ENCODE measurements at places on chromosomes 7 and 10. TPM values are rescaled to one million over a fixed set of nuclear protein-coding genes. Genes with fewer than 3 reads are reported as not detected.
A peak's percentile ranks its signal among the peaks of the same experiment; 100 is the strongest.

DNA sequence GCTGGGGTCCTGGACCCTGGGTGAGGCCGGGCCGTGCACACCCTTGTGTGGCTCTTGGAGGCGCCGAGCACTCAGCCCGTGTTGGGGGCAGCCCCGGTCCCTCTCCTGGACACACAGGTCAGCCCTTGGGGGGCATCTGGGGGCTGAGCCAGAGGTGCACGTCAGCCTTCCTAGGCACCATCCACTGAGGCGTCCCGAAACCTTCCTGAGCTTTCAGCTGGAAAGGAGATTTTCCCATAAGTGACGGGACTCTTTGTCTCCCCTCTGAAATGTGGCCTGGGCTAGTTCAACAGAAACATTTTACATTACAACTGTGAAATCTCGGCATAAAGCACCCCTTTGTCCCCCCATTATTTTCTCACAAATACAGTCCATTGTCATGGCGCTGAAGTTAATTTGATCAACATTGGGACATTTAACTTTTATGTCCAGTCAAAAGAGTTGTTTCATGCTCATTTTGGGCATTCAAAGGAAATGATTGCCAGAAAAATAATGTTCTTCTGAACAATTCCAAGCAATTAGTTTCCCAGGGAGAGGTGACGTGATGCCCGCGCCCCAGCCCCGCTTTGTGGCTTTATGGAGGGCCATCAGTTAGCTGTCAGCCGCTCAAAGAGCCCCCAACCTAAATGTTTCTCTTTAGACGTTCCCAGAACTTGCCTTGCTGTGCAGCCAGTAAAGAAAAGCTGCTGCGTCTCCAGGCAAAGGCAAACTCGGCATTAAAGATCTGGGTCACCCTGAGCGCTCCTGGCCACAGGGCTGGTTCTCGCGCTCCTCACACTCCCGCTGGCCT, 70.8 kb downstream of the NKX6-2 start:
- H3K27ac ChIP-seq, result no peak overlapping the region
- H3K4me1 ChIP-seq, result no peaks in the 10 kb centered on the region
- DNase-seq, result no peak
- H3K4me3 ChIP-seq, result no peak overlapping the region
- no peaks in the 10 kb centered on the region for H3K27me3 ChIP-seq

GRCh38 chr10:15445006-15445390, 73.9 kb upstream of the FAM171A1 start:
- H3K27me3 ChIP-seq, result no peaks in the 10 kb centered on the region
- no peak overlapping the region for H3K27ac ChIP-seq
- no peak for DNase-seq
- H3K4me3 ChIP-seq, result no peak overlapping the region

DNA sequence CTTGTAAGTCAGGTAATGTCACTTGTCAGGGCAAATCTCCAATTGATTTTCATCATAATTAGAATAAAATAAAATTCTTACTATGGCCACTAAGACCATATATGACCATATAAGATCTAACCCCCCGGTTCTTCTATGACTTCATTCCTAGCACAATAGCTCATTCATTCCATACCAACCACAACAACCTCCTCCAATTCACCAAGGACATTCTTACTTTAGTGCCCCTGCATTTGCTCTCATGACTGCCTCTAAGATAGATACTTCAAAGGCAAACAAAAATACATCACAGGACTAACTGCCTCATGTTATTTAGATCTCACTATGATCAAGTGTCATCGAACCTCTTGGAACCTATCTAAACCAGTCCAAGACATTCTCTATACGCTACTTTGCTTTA, 90.8 kb downstream of the SNX13 start:
- no peaks in the 10 kb centered on the region for H3K4me1 ChIP-seq
- no peak overlapping the region for H3K4me3 ChIP-seq
- no peaks in the 10 kb centered on the region for H3K27me3 ChIP-seq
- H3K36me3 ChIP-seq, result peaks cover 11% of the 10 kb centered on the region

DNA sequence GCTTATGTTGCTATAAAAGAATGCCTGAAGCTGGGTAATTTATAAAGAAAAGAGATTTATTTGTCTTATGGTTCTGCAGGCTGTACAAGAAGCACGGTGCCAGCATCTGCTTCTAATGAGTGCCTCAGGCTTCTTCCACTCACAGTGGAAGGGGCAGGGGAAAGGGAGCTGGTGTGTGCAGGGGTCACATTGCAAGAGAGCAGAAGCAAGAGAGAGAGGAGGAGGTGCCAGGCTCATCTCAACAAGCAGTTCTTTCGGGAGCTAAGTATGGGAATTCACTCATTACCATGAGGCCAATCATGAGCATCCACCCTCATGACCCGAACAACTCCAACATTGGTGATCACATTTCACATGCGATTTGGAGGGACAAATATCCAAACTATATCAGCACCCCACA, 17.2 kb upstream of the SLK start:
- no peak overlapping the region for H3K4me3 ChIP-seq
- DNase-seq, result no peak
- no peaks in the 10 kb centered on the region for H3K36me3 ChIP-seq
- no peaks in the 10 kb centered on the region for H3K27me3 ChIP-seq
- no peaks in the 10 kb centered on the region for H3K4me1 ChIP-seq

- peak within 1 kb of the TSS; percentile 90 for H3K27ac ChIP-seq
- H3K4me1 ChIP-seq, result no peaks in the 10 kb centered on the region
- peak within 1 kb of the TSS; percentile 98 for H3K4me3 ChIP-seq
- DNase-seq, result peak; percentile 73
- H3K27me3 ChIP-seq, result no peaks in the 10 kb centered on the region
Observed at GRCh38 chr10:135132-135600, at the start of gene ZMYND11. TSS of gene ZMYND11 (plus strand) at chr10:135455. CDS start at chr10:180013, 44,558 bp downstream.

DNA sequence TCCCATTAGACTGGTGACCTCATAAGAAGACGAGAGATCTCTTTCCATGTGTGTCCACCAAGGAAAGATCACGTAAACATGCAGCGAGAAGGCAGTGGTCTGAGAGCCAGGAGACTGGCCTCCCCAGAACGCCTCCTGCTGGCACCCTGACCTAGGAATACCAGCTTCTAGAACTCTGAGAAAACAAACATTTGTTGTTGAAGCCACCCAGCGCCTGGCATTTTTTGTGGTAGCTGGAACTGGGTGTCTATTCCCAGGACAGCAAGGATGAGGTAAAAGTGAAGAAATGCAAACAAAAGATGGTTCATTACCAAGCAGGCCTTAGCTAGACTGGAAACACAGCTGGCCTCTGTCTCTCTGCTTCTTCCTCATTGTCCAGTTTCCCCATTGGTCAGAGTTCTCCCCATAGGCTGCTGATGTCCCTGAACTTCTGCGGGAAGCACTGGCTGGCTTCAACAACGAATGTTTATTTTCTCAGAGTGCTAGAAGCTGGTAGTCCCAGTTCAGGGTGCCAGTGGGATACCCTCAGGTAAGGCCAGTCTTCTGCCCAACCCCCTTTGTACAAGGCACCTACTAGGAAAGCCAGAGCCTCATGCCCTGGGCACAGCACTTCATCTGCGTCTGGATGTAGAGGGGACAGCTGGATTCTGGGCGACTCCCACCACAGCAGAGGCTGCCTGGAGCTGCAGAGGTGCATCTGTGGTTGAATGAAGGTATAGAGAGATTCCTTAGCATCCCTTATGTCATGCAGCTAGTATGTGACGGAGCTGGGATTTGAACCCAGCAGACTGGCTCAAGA, 304.9 kb downstream of the TCERG1L start:
- H3K4me1 ChIP-seq, result no peaks in the 10 kb centered on the region
- no peaks in the 10 kb centered on the region for H3K27me3 ChIP-seq
- no peak overlapping the region for H3K27ac ChIP-seq
- no peak for DNase-seq
- no peak overlapping the region for H3K4me3 ChIP-seq

- H3K4me3 ChIP-seq, result no peak overlapping the region
- H3K4me1 ChIP-seq, result no peaks in the 10 kb centered on the region
- DNase-seq, result no peak
- H3K36me3 ChIP-seq, result no peaks in the 10 kb centered on the region
Observed at GRCh38 chr7:131203291-131203976, 124.2 kb upstream of the MKLN1 start.

EN2 gene
- not detected for total RNA-seq

THSD7A gene
- 1.3 TPM for total RNA-seq

SPDYE1 gene
- total RNA-seq, result not detected

SLK gene
- total RNA-seq, result 20.3 TPM

DRGX gene
- not detected for total RNA-seq

AGBL3 gene
- 1.7 TPM for total RNA-seq

DNA sequence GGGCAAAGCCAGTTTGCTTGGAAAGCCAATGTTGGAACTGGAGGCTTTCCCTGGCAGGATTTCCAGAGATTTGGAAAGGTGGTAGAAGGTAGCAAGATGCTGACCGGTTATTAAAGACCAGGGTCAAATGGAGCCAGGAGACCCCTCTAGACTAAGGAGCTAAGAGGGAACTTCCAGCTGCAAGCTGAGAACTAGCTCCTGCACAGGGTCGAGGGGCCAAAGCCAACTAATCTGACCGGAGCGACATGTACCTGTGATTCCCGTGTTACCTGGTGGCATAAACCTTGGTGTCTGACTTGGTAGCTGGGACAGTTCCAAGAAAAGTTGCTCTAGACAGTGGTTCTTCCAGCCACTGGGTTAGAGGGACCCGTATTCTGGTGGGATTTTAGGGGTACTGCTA, 41.8 kb downstream of the SPDYE5 start:
- H3K27me3 ChIP-seq, result no peaks in the 10 kb centered on the region
- H3K4me3 ChIP-seq, result no peak overlapping the region
- DNase-seq, result no peak
- H3K4me1 ChIP-seq, result peaks cover 1% of the 10 kb centered on the region

GRCh38 chr7:143499246-143499645, 21.6 kb downstream of the TAS2R41 start:
- H3K27me3 ChIP-seq, result no peaks in the 10 kb centered on the region
- H3K4me1 ChIP-seq, result no peaks in the 10 kb centered on the region
- peak overlapping the region; percentile 22 for H3K27ac ChIP-seq
- no peak overlapping the region for H3K4me3 ChIP-seq

GRCh38 chr7:98204670-98205069, 6.6 kb upstream of the BHLHA15 start:
- no peak overlapping the region for H3K27ac ChIP-seq
- no peaks in the 10 kb centered on the region for H3K4me1 ChIP-seq
- DNase-seq, result peak; percentile 9
- H3K4me3 ChIP-seq, result no peak overlapping the region
- H3K36me3 ChIP-seq, result peaks cover 5% of the 10 kb centered on the region

NXPH1 gene
- not detected for total RNA-seq

DNA sequence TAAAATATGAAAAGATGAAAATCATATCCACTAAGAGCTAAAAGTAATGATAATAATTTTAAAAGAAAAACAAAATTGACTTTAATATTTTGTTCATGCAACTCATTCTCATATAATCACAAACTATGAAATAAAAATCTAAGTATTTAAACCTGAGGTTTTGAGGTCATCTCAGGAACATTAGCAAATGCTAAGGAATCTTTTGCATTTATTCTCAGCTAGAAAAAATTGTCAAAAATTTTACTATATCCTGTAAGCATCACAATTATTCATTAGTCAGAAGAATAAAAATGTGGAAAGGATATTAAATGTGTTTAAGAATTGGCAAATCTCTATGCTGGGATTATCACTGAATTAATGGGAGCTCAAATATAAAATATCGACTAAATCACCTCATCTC, 36.8 kb upstream of the TAX1BP1 start:
- DNase-seq, result no peak
- H3K36me3 ChIP-seq, result no peaks in the 10 kb centered on the region
- H3K4me3 ChIP-seq, result no peak overlapping the region
- H3K27me3 ChIP-seq, result no peaks in the 10 kb centered on the region
- no peaks in the 10 kb centered on the region for H3K4me1 ChIP-seq

- H3K36me3 ChIP-seq, result peaks cover 3% of the 10 kb centered on the region
- no peaks in the 10 kb centered on the region for H3K27me3 ChIP-seq
- H3K4me3 ChIP-seq, result no peak overlapping the region
- no peak for DNase-seq
- H3K27ac ChIP-seq, result no peak overlapping the region
Observed at GRCh38 chr10:72156223-72156622, 59.6 kb upstream of the ANAPC16 start.
